ENCODE measurements at places on chromosomes 13 and 19.

DNA sequence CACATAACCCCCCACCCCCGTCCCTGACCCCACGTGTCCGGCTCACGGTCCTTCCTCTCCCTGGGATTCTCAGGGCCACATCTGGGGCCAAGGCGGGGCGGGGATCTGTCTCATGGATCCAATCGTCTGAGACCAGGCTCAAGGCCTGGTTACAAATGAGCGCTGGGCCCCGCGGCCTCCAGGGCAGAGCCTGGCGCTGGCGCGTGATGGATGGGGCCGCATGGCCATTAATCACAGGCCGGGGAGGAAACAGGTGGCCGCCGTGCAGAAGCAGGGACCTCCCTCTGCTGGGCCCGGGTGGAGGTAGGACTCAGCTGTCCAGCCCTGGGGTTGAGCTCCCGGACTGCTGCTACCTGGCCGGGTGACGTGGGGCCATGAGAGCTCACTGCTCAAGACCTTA, 5.8 kb upstream of the TLE5 start:
- no peak for DNase-seq

DNA sequence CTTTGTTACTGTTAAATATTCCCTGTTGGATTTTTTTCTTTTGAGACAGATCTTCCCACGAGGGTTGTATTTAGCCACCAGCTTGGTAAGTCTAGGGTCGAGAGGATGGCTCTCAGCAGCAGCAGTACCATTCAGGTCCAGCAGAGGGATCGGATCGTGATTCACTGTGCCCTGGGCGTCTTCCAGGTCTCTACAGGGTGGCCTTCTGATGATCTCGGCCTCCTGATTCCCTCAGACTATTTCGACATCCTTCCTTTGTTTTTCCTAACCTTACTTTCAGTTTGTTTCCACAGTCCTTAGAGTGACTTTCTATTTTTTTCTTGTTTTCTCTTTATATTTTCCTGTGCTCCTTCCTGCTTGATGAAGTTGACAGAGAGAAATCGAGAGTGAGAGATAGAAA, 1436.9 kb downstream of the UQCRFS1 start:
- no peak for DNase-seq

GRCh38 chr19:17468302-17469091, 1.8 kb upstream of the SLC27A1 start:
- DNase-seq, result no peak

DNA sequence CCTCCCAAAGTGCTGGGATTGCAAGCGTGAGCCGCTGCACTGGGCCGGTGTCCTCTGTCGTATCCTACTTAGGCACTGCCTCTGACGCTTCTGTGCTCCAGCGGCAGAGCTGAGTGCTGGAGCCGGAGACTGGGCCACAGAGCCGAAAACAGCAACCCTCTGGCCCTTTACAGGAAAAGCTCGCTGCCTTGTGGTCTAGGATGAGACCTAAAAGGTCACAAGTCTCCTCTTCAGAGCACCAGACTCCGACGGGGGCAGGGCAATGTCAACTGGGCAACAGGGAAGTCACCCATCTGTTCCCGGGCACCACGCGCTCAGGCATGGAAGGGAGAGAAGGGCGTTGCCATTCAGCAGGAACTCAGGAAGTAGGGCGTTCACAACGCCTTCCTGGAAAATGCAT, 91.7 kb downstream of the GADD45B start:
- peak; percentile 55 for DNase-seq

GRCh38 chr13:49516467-49516866, 20.7 kb downstream of the PHF11 start:
- DNase-seq, result no peak

GRCh38 chr19:47247308-47247990, 8.9 kb upstream of the CCDC9 start:
- peak; percentile 71 for DNase-seq

GRCh38 chr13:111051041-111051725, 63.9 kb upstream of the ARHGEF7 start:
- DNase-seq, result no peak

- DNase-seq, result no peak
Observed at GRCh38 chr13:59677966-59678814, 485.5 kb downstream of the DIAPH3 start.

DNA sequence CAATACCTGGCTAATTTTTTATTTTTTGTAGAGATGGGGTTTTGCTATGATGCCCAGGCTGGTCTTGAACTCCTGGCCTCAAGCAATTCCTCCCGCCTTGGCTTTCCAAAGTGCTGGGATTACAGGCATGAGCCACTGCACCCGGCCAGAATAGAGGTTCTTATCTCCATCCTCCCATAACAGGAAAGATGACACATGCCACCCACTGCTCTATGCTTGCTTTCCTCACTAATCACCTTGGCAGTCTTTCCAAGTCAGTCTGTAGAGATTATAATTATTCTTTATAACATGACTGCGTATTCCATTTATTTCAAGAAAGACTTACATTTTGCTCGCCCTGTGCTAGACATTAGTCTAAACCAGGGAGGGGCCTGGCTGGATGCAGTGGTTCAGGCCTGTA, 6.7 kb downstream of the VAV1 start:
- DNase-seq, result no peak

- DNase-seq, result peak; percentile 36
Observed at GRCh38 chr19:50639121-50640112, at the start of gene SYT3. SYT3 (minus strand) TSS chr19:50639881; CDS start chr19:50637411, 2,470 bp downstream.

- no peak for DNase-seq
Observed at GRCh38 chr19:44819246-44819832, 10.4 kb downstream of the BCAM start.

DNA sequence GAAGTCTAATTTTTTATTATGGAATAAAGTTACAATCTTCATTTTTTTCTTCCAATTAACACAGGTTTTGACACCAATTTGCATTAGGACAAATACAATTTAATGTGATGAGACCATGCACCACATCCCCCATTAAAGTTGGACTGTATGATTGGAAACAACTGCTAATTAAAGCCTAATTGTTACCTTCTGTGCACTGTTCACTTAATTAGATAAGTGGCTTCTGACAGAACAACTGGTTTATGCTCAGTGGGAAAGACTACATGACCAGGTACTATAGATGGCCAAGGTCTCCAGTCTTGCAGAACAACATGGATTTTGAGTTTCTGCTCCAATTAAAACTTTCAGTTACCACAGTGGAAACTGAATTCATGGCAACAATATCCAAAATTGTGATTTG, 198.1 kb downstream of the FGF14 start:
- no peak for DNase-seq

- no peak for DNase-seq
Observed at GRCh38 chr13:36445278-36445677, 13.0 kb downstream of the CCNA1 start.

DNA sequence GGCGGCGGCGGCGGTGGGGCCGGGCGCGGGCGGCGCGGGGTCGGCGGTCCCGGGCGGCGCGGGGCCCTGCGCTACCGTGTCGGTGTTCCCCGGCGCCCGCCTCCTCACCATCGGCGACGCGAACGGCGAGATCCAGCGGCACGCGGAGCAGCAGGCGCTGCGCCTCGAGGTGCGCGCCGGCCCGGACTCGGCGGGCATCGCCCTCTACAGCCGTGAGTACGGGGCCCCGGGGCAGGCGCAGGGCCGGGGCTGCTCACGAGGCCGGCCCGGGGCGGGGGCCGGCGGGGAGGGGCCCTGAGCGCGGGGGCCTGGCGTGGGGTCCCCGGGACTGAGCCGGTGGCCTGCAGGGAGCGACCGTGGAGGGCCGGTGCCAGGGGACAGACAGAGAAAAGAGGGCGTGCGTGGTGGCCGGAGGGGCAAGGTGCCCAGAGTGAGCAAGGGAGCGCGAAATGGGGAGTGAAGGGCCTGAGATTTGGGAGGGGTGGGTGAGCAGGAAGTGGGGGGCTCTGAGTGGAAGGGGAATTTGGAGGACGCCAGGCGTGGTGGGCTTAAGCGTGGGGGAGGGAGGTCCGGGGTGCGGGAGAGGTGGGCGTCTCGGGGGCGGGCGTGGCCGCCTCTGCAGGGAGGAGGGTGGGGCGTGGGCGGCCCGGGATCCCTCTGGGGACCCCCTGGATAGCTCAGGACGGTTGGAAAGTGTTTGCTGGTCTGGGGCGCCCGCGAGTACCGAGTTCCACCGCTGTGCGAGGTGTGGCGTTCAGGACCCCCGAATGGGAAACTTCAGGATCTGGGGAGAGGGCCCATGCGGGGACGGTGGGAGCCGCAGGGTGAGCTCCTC, 575 bp downstream of the CARM1 start:
- no peak for DNase-seq

- DNase-seq, result no peak
Observed at GRCh38 chr13:98584668-98585397, 7.9 kb upstream of the STK24 start.
